ENCODE measurements at places on chromosomes 3 and 15.

- DNase-seq, result no peak
Measured at GRCh38 chr15:70342141-70342540, 244.4 kb upstream of the TLE3 start.

GRCh38 chr3:171375666-171376595 lies 84.3 kb downstream of the TNIK start:
- no peak for DNase-seq

- no peak for DNase-seq
Measured at GRCh38 chr3:143601723-143602484, 246.4 kb downstream of the SLC9A9 start.

DNA sequence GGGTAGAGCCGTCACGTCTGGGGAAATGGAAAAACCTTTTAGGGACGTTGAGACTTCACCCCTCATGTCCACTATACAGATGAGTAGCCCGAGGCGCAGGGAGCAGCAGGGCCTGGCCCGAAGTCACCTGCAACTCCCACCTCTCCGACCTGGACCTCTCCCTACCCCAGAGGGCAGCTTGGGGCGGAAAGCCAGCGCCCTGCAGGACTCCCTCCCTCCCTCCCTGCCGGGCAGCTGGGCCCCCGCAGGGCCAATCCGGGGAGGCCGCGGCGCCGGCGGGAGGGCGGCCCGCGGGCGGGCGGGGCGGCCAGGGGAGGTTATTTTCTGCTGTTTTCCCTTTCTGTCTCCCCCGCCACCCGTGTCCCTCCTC lies 2.0 kb downstream of the WNT7A start:
- DNase-seq, result no peak

DNA sequence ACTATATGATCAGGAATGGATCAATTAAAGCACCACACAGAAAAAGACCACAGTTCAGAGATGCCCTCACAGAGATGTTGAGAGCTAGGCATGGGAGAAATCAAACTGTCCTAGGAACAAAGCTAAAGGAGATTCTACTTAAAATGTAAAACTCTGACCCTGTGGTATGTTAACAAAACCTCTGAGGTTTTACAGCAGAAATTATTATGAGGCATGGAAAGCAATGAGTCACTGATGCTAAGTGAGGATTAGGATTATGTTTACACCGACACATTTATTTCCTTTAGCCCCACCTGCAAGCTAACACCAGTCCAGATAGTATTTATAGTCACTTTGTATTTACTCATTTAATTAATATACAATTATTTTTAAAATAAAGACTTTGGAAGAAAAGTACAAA lies 1242.2 kb downstream of the OTOL1 start:
- no peak for DNase-seq

- DNase-seq, result no peak
Measured at GRCh38 chr3:172647823-172648222, 63.0 kb downstream of the NCEH1 start.

DNA sequence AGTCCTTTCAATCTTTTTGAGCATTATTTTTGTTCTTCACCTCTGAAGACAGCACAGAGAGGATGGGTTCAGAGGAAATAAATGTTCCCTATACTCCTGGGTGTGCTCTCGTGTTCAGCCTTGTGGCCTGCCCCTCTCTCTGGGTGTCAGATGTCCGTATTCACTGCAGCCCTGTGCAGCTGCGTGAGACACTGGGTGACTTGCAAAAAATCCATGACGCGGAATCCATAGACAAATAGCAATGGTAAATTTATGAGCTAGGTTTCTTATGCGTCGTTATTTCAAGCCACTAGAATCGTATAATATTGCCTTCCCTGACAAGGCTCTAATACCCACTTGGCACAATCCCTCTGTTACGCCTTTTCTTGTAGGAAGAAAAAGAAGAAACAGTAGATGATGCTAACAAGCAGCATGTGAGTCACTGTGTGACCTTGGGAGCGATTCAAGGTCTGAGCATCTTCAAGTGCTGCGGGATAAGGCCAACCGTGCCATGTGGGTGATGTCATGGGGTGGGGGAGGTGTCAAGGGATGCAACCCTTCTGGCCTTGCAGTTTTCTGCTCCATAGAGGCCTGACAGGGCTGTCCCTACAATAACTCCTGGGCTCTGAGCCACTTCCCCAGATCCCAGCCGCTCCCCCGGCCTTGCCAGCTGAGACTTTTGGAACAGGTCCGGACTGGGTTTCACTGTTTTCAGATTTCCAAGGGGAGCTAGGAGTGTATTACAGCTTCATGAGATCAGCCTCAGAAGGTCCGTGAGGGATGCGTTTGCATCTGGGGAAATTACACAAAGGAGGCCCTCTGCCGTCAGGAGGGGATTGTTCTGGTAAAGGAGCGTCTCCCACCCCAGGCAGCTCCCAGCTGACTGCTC lies 47.6 kb upstream of the POMGNT2 start:
- DNase-seq, result no peak

GRCh38 chr3:63877737-63878393 lies 14.2 kb downstream of the ATXN7 start:
- DNase-seq, result no peak

DNA sequence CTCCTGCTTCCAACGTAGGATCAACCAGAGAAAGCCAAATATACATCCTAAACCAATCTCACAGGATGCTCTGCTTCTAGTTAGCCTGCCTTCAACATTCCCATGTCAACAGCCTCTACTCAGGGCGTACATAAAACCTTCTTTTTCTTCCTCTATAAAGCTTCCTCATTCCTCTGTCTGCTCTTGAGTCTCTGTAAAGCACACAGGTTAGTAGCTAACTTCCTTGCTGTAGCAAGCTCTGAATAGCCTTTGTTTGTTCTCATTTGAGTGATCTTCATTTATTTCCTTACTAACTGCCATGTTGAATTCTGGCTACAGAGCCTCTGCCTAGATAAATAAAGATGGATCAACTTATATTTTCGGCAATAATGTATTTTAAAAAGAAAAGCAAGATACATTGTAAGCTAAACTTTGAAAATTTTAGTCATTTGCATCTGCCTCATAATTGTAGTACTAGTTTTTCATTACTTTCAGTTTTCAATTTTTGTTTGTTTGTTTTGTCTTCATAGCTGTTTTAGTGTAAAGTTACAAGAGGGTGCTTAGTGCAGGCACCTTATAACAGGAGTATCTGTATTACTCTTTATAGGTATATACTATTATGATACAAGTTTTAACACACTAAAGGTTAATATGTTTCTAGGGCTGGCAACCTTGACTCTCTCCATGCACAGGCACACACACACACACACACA lies 498.2 kb downstream of the PYDC2 start:
- DNase-seq, result no peak

GRCh38 chr3:42493126-42493797 lies 9.2 kb upstream of the VIPR1 start:
- no peak for DNase-seq

DNA sequence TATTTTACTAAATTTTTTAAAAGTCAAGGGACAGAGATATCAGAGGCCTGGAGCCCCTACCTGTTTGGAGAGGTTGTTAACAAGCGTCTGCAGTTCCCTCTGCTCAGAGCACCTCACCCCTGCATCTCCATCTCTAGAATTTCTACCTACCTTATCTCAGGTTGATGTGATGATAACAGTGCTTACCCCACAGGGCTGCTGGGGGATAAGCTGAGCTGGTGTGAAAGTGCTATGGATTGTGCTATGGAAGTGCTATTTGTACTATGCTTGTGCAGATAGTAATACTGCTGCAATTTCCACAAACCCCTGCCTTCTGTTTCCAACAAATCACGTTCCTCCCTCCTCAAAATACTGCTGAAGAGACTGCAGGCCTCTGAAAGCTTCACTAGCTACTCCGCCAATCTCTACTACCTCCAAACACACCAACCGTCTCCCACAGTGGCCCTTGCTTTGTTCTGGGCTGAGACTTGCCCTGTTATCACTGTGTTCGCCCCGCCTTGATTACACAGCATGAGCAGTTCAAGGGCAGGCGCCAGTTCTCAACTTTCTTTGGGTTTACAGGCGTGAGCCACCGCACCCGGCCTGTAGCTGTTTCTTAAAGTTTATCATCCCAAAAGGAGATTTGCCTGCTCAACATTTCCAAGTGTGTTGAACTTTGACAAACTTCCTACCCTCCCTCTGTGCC lies 28.4 kb upstream of the PARL start:
- DNase-seq, result no peak

GRCh38 chr3:122934251-122934650 lies 93.3 kb downstream of the SEMA5B start:
- no peak for DNase-seq

- DNase-seq, result no peak
Measured at GRCh38 chr15:101315736-101316135, 20.7 kb upstream of the SNRPA1 start.

GRCh38 chr15:96330064-96330449 lies 443 bp upstream of the NR2F2 start:
- DNase-seq, result no peak

DNA sequence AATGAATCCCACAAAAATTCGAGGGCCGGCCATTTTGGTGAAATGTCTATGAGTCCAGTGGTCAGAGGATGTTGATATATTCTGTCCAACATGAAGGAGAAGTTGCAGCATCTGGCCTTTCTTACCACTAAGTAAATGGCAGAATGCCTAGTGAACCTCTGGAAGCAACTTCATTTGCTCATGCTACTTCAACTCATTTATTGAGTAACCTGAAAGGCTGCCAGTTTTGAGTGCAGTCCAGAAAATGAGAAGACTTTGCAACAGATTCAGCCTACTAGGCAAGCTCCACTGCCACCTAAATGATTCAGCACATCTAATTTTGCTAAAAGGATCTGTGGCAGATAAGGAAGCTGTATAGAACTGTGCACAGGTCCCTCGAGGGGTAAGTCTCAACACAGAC lies 265.0 kb downstream of the OPA1 start:
- no peak for DNase-seq

- no peak for DNase-seq
Measured at GRCh38 chr15:90760661-90761232, 43.6 kb downstream of the BLM start.

DNA sequence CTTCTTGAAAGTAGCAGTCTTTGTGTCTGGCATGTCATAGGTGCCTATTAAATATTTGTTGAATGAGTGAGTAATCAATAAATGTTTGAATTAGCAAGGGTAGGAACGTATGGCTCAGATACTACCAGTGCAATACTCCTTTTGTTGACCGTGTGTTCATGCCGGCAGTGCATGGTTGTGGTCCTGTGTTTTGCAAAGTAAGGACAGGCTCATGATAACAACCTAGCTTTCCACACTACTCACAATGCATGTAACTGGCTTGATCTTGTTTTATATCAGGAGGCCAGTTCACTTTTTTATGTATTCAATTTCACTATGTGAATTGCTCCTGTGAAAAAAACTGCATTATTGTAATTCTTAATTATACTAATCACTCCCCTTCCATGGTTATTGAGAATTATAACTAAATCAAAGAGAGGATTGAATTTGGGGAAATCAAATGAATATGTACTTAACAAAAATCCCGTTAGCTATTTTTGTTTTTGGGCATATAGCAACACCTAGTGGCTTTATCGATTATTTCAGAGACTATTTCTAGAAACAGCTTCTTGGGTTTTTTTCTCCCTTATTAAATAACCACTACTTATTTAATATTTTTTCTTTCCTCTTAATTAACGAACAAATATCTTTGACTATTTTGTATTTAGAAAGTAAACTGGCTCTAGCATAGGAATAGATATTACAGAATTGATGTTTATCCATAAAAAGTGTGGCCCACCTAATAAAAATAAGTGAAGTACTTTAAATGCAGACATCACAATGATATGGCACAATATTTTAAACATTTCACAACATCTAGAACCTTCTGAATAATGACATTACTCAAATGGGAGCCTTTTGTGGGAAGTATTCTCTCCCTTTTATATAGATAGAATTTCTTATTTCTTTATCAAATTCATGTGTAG lies 218.5 kb downstream of the BBX start:
- DNase-seq, result no peak

- no peak for DNase-seq
Measured at GRCh38 chr3:79264892-79265291, 502.9 kb downstream of the ROBO1 start.

- no peak for DNase-seq
Measured at GRCh38 chr3:196406811-196407470, 25.3 kb downstream of the UBXN7 start.

DNA sequence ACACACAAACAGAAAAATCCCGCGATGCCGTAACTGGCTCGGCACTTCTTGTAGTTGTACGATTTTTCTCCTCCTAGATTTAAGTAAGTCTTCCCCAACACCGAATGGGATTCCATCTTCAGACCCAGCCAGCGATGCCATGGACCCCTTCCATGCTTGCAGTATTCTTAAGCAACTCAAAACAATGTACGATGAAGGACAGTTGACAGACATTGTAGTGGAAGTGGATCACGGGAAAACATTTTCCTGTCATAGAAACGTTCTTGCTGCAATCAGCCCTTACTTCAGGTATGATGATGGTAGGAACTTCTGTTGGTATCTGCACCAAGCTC lies 763 bp downstream of the KBTBD8 start:
- DNase-seq, result no peak

DNA sequence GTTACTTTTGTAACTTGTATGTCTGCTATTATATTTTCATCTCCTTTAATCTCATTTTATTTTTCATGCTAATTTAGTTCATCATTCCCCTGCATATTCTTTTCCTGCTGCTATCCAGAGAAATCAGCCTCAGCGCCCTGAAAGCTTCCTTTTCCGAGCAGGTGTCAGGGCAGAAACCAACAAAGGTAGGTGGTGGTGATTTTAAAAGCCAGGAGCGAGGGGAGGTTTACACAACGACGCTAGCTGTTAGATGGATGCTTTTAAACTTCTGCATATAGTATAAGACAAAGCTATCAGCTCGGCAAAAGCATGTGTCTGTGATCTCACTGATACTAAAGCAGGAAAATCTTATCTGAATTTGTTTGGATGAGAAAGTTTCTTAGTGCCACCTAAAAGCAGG lies 75.0 kb downstream of the LRCH3 start:
- no peak for DNase-seq

DNA sequence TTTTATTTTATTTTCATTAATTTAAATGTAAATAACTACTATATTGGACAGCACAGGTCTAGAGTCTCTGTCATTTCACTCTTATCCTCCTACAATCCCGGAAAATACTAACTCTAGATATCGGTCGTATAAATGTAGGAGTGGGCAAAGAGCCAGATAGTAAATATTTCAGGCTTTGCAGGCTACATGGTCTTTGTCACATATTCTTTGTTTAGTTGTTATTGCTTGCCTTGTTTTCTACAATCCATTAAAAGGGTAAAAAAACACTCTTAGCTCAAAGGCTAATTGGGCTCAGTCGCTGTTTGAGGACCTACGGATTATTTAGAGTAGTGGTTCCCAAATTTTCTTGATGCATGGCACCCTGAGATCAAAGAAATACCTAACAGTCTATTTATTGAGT lies 1.7 kb downstream of the KNL1 start:
- no peak for DNase-seq

DNA sequence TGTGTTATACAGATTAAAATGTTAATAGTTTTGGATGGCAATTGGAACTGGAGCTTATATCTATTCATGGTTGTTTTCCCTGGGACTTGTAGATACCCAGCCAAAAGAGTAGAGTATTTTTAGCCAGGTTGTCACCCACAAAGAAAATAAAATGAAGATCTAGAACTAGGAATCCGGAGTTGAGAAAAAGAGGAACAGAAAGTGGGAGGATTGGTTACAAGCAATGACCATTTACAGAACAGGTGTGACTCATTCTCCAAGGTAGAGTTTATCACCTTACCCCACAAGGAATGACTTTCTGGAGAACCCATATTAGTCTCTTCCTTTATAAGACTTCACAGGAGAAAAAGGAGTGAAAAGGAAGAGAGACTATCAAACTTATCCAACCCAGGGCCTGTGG lies 99.8 kb downstream of the TMEM108 start:
- no peak for DNase-seq

- no peak for DNase-seq
Measured at GRCh38 chr3:32302601-32303398, 64.3 kb downstream of the CMTM8 start.
